ENCODE measurements at places on chromosomes 6 and 20.

GRCh38 chr6:95203153-95203754, 374.1 kb upstream of the MANEA start:
- peak; percentile 75 for DNase-seq

DNA sequence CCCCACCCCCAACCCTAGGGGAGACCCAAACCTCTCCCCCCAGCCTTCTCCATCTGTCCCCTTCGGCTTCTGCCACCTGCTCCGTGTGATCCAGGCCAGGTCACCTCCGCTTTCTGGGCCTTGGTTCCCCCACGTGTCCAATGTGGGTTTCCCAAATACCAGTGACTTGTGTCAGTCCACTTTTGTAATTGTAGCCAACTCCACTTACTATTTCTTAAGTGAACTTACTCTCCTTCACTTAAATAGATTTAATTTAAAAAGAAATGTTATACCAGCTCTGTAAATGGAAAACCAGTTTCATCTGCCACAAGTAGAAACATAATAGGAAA, 10.0 kb upstream of the FAM110A start:
- no peak for DNase-seq

DNA sequence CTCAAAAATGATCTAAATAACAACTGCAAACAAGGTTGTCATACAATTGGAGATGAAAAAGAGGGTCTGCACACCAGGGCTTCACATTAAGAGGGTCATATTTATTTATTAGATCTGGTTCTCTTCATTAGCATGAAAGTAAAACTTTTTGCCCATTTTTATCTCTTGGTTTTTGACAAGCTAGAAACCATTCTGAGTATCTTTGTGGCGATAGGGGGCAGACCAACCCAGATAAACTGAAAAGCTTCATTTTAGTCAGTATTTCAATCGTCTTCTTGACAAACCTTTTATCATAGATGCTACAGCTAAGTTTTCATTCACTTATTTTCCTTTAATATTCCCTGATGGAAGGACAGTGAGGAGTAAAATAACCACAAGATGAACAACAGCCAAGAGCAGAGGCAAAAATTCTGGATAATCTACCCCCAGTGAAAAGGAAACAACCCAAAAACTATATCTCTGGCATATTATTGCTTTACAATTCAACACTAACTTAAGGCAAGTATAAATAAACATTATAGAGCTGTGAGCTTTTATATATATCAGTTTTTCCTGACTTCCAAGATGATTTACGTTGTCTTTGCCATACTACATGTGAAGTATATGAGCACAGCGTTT, 45.2 kb downstream of the THEMIS start:
- DNase-seq, result peak; percentile 16

- DNase-seq, result peak; percentile 66
Observed at GRCh38 chr6:35583893-35584688, 71.4 kb upstream of the TULP1 start.

DNA sequence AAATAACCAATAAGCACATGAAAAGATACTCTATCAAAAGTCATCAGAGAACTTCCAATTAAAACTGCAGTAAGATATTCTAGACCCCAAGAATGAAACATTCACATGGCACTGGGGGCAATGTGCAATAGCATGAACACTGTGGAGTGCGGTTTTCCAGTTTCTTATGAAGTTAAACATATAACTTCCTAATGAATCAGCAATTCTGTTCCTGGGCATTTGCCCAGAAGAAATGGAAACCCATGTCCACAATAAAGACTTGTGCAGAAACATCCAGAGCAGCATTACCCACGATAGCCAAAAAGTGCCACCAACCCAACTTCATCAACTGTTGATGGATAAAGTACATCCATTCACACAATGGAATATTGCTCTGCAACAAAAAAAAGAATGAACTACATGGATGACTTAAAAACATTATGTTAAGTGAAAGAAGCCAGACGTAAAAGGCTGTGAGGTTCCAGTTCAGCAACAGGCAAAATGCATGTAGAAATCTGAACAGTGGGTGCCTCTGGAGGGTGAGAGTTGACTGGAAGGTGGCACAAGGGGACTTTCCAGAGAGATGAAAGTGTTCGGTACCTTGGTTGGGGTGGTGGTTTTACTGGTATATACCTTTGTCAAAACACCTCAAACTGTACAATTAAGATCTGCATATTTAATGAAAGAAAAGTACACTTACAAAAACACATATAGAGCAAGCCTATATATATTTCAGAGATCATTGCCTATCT, 207.2 kb upstream of the ECI2 start:
- no peak for DNase-seq

DNA sequence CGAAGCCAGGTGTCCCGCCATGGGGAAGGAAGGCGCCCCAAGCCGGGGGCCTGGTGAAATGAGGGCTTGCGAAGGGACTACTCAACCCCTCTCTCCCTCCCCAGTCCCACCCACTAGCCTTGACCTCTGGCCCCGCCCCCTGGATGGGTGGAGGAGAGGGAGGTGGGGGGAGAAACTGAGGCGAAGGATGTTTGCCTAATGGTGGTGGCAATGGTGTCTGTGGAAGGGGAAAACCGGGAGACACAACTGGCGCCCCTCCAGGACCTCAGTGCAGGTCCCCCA, at the start of gene POU5F1:
Gene POU5F1, minus strand, starts transcription at position 83 of the 282 bp plus-strand sequence. Its CDS starts 62 bp downstream, at position 21.
- DNase-seq, result no peak

- no peak for DNase-seq
Observed at GRCh38 chr6:44933108-44933507, 395.0 kb upstream of the RUNX2 start.

- no peak for DNase-seq
Observed at GRCh38 chr20:31573555-31574321, 31.4 kb upstream of the ID1 start.

- DNase-seq, result peak; percentile 68
Observed at GRCh38 chr20:14712302-14712739, 374.9 kb upstream of the FLRT3 start.

DNA sequence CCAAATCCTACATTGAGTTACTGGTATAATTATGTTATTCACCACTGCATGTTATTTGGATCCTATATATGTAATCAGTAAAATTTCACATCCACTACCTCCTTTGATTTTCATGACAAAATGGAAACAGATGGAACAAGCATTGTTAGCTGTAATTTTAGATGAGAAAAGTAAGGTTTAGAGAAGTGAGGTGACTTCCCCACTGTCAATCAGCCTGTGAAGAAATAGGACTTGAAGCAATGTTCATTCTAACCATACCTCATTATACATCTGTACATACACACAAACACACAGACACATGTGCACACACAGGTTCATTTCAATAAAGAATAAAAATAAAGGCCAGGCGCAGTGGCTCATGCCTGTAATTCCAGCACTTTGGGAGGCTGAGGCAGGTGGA, 23.7 kb upstream of the QKI start:
- DNase-seq, result no peak

DNA sequence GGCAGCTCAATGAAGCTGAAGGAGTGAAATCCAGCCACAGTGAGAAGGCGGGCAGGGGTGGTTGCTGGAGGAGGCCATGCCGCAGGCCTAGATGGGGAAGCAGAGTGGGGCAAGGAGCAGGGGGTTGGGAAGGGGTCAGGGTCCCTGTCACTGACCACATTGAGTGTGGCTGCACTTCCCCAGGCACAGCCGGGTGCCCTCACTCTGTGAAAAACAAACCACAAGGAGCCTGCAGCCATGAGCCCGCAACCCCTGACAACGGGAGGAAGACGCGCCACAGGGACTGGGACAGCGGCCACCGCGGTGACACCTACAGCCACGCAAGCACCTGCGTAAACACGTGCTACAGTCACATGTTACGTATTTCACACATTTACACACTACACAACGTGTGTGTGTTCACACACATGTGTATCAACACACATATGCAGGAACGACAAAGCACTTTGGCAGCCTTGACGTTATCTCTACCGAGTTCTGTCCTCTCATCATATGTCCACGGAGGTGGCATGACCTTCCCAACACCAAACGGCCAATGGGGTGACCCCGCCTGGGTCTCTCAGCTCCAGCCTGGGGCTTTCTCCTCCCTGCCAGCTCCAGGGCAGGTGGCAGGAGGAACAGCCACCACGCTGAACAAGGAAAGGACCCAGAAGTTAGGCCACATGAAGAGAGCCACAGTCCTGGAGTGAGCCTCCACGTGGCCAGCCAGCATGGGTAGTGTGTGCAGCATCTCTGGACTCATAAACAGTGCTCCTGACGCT, 137.6 kb upstream of the RPS6KA2 start:
- no peak for DNase-seq

DNA sequence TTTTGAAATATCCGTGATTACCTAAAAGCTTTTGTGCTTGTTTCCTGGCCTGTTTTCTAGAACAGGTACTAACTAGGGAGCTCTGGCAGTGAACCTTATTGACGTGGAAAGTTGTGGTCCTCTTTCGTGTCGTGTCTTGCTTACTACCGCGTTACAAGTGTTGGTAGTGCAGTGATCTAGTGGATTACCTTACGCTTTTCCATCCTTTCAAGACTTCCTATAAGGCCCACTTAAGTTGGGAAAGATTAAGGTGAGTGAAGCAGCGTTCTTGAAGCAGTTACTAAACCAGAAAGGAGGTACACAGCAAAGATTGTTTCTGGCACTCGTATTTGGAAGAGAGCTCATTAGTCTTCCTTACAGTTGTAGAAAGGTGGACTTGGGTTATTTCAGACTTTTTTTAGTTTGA, 1.9 kb downstream of the PNRC1 start:
- no peak for DNase-seq

DNA sequence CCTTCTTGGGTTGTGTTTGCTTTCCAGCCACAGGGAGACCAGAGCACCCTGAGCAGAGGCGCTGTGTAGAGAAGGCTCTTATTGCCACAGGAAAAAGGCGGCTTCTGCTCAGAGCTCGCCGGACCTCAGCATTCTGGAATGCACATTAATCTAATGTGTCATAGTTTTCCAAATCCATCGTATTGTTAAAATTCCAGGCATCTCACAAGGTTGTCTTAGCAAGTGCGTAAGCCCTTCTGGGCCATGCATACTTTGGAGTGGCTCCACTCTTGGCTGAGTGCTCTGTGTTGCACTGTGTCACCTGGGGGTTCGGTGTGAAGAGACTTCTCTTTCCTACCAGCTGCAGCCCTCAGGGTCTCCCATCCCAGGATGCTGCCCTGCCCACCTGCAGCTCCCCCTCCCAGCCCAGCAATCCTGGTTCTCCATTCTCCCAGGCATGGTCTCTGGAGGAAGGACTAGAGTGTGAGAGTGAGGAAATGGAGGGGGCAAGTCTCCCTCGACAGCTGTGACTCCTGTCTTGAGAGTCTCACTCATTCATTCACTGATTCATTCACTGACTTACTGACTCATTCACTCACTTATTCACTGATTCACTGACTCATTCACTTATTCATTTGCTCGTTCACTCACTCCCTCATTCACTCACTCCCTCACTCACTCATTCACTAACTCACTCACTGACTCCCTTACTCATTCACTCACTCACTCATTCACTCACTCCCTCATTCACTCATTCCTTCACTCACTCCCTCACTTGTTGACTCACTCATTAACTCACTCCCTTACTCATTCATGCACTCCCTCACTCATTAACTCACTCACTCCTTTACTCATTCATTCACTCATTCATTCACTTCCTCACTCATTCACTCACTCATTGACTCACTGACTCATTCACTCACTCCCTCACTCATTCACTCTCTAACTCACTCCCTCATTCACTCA, 83.7 kb upstream of the MPC1 start:
- no peak for DNase-seq

- DNase-seq, result no peak
Observed at GRCh38 chr20:32742322-32743236, 688 bp downstream of the COMMD7 start.

DNA sequence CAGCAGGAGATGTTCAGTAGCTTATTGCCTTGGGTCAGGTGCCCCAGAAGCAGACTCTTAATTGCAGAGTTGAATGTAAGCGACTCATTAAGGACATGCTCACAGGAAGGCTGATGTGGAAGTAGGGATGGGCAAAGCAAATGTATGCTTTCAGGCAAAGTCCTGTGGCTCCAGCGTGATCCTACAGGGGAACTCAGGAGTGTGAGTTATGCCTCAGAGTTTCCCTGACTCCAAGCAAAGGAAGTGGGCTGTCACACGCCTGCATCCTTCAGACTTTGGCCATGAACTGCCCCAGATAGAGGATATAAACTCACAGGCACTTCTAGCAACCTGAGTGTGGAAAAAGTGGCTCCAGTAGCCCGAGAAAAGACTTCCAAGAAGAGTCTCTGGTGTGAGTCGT, 64.9 kb upstream of the ZNF133 start:
- no peak for DNase-seq

- DNase-seq, result no peak
Observed at GRCh38 chr6:20870021-20870420, 335.8 kb downstream of the CDKAL1 start.

- DNase-seq, result no peak
Observed at GRCh38 chr6:131728296-131728939, 17.6 kb upstream of the CTAGE9 start.

DNA sequence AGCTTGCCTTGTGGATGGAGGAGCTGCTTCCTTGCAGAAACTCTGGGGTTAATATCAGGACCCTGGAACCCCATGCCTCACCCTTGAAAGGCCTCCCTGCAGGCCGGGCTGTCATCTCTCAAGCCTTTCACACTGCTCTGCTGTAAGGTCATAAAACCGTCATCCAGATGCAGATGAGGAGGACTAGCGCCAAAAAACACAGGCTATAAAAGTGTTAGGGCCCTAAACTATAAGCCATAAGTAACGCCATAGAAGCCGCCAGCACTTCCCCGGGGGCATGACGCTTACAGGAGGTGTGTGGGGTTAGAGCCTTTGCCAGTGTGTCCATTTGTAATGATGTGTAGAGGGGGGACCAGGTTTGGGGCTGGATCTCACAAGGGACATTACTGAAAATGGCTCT, 47.6 kb downstream of the CDH4 start:
- DNase-seq, result no peak

DNA sequence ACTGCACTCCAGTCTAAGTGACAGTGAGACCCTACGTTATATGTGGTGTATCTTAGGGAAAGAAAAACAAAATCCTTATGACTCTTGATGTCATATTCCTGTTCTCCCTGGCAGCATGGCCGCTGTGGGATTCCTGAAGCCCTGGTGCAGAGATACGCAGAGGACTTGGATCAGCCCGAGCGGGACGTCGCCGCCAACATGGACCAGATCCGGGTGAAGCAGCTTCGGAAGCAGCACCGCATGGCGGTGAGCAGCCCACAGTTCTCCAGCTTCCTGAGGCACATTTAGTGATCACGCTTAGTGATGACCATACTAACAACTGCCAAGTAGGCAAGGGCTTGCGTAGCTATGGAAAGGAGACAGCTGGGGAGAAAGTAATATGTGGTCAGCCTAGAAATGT, 200.9 kb upstream of the UST start:
- DNase-seq, result no peak
